ENCODE measurements at places on chromosomes 3 and 15. TPM values are rescaled to one million over a fixed set of nuclear protein-coding genes. Genes with fewer than 3 reads are reported as not detected.

DNA sequence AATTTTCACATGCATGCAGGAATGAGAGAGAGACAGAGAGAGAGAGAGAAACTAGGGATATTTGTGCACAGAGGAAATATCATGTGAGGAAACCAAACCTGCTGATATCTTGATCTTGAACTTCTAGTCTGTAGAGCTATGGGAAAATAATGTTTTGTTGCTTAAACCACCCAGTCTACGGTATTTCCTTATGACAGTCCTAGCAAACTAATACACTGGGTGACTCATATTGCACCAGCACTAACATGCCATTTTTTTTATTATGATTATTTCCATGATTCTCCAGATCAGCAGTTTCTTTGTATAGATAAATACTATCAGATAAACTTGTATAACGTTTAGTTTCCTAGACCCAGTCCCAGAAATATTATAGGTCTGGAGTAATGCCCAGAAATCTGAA lies 1259.0 kb downstream of the ZPLD1 start:
- no peak for DNase-seq

DNA sequence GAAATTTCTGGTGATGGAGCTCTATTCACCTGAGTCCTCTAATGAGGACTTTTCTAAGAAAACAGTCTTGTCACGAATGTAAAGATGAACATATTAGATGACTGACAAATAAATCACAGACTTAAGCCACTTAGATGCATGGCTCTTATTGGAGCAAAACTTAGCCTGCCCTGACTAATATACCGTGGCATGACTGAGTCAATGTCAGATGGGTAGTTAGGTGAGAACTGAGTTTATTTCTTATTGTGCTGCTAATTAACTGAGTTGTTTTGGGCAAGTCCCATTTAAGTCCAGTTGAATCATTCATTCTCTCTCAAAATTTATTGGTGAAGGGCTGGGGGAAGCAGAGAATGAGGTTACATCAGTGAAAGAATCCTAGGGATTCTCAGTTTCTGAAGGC lies 459.8 kb downstream of the MCTP2 start:
- DNase-seq = no peak

DNA sequence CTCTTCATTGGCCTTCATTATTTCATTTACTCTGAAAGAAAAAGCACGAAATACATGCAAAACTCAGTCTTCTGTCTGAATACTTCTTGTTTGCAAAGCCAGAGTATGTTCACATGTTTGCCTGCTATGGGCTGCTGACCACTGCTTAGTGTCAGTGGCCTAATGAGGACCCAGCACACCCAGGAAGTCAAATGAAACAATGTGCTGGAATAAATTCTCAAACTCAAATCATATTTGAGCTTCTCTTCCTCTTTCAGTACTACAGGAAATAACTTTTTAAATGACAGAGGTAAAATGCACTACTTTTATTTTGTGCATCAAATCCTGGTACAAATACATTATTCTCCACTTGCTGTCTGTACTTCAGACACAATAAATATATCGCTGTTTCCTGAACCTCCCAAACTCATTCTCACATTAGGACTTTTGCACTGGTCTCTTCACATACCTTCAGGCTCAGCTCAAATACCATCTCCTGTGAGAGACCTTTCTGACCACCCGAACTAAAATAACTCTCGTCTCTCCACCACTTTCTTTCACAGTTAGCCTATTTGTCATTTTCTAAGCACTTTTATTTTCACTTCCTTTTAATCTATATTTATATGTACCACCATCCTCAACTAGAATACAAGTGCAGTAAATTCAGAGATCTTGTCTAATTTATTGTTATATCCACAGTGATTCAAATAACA lies 176.8 kb downstream of the TUSC7 start:
- DNase-seq = no peak

DNA sequence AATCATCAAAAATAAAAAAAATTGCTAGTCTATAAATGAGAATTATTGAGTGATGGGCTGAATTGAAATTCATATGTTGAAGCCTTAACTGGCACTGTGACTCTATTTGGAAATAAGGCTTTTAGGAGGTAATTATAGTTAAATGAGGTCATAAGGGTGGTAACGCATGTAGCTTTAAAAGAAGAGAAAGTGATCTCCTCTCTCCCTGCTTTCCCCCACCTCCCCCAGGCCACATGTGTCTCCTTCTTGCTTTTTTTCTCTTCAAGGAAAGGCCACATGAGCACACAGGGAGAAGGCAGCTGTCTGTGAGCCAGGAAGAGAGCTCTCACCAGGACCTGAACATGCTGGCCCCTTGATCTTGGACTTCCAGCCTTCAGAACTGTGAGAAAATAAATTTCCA lies 48.2 kb upstream of the ARPP19 start:
- no peak for DNase-seq

DNA sequence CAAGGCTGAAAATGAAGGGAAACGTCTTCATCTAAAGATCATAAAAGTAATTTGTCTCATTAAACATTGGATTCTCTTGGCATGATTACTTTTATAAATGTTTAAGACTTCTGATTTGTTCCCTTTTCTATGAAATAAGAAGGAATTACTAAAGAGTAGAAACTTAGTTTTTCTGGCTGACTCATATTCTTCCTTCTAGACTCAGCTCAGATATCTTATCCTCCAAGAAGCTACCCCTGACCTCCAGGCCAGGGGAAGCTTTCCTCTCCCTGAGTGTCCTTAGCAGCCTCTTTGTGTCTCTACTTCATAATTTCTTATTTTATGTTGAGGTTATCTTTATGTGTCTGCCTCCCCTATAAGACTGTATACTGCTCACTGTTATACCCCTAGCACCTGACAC lies 291.9 kb upstream of the STT3B start:
- DNase-seq = no peak

DNA sequence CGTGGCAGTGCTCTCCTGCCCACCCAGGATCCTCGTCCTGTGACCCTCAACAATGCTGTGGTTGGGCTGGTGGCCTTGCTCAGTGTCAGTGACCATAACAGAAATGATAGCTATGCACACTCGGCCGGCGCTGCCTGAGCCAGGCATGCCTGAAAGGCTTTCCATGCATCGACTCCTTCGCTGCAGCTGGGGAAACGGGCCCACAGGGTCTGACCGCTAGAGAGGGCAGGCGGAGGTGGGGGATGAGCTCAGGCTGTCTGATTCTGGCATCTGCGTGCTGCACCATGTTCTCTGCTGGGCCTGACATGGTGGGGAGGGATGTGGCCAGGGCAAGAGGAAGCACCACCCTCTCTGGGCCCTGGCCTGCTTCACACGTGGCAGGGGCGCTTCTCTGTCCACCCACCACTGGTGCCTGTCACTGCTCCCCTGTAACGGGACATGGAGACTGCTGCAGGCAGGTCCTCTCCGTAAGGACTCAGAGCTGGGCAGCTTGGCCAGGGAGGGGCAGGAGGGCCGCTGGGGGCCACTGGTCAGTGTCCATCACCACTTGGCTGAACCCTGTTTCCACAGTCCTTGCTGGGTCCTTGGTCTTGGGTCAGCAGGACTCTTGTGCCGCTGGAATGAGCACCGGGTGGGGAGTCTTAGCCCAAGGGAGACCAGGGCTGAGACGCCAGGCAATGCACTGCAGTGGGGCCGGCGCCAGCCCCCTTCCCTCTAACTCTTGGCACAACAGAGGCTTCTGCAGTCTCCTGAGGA lies 64.1 kb upstream of the RPL32 start:
- peak; percentile 52 for DNase-seq

GRCh38 chr3:78978037-78978436 lies 789.8 kb downstream of the ROBO1 start:
- no peak for DNase-seq

DNA sequence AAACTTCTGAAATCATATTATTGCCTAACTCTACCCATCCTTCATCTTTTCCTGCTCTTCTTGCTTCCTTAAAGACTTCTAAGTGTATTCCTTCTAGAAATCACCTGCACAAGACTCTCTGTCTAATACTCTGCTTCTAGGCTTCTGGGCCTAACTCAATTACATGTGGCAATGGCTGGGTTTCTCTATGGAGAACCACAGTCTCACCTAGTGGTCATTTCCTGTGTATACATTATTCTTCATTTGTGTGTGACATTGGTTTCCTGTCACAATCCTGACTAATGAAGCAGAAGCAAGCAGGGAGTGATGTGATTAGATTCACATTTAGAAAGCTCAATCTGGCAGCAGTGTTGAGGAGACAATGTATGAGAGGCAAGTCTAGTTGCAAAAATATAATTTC lies 16.9 kb upstream of the CLDN1 start:
- no peak for DNase-seq

DNA sequence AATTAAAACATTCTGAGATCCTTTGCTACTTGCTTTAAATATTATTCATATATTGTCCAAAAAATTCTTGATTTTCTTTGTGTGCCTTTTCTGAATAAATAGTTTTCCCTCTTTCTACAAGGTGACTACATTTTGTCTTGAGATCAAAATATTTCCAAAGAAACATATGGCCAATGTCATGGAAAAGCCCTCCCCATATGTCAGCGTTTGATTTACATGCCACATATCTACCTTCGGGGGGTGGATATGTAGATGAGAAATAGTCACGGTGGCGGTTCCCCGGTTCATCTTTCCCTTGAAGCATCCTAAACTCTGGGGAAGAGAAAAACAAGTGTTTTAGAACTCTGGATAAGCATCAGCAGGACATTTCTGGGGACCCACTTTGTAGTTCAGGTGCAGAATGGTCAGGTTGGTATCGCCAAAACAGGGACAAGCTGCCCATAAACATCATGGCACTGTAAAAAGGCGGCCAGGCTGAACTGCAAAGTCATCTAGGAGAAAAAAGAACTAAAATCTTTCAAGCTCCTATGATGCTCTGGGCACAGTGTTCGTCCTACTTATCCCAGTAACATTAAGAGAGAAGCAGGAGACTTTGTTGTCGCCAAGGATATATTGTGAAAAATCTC lies 91.5 kb downstream of the MEX3B start:
- no peak for DNase-seq

- DNase-seq = no peak
Observed at GRCh38 chr3:172341482-172342059, 106.7 kb downstream of the GHSR start.

DNA sequence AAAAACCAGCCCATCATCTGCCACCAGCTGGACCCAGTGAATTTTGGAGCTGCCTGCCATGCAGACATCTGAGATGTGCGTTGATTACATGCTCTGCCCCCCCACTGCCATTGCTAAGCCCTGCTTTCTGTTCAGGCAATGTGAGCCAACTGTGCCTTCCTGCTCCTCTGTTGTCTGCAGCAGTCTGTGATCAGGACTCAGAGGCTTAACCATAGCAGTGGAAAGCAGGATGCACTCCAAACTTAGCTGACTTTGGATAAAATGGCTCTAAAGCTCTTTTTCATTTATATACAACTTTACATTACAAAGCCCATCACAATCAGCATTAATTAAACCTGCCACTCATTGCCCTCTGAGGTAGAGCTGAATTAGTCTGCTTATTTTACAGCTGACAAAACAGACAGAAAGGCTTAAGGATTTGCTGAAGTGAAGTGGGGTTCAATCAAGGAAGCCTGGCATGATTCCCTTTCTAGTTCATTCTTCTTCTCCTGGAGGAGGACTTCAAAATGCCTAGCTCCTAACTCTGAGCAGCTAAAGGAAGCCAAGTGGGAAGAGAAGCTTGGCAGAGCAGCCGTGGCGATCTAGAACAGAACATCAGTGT lies 15.7 kb upstream of the RPS27L start:
- no peak for DNase-seq

GRCh38 chr15:35298509-35298908 lies 213.4 kb upstream of the NANOGP8 start:
- no peak for DNase-seq

The SLC38A3 gene
- 10.3 TPM for total RNA-seq

The SETMAR gene
- 15.9 TPM for total RNA-seq

The LRTM1 gene
- total RNA-seq = not detected

The GHSR gene
- total RNA-seq = not detected

The WDR49 gene
- 1.9 TPM for total RNA-seq

The PRR20G gene
- not detected for total RNA-seq

The THAP10 gene
- total RNA-seq = 3.7 TPM

The CCK gene
- not detected for total RNA-seq

The KBTBD13 gene
- total RNA-seq = 8.4 TPM

The TMEM207 gene
- total RNA-seq = not detected

All from Right ventricle myocardium inferior (tissue), 1 donor.